Ascending aorta (tissue), 2 donors: ENCODE measurements at places on chromosomes 2 and 18. TPM values are rescaled to one million over a fixed set of nuclear protein-coding genes. Genes with fewer than 3 reads are reported as not detected.

The CYP27C1 gene
- not detected for total RNA-seq

DNA sequence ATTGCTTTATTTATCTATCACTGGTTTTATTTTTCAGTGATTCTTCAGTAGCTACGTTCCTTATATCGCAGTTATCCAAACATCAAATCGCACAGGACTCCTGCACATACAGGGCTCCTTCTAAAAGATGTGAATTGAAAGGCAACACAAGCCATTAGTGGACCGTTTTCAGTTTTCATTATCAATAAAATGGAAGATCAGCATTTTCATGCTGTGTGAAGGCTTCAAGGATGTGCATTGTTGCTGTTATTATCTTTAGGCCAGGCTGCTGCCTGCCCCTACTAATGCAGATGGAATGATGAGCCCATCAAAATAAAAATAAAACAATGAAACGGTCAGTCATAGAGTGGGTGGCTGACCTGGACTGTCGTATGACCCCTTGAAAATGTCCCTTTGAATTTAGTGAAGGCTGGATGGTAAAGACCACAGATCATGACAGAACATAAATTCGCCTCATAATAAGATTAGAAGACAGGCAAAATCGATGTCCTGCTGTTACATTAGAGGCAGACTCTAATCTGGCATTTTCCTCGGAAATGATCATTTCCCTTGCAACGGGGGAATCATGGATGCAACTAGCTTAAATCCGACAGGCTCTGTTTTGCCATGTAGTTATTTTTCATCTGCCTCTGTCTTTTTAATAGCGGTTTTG lies 32.9 kb downstream of the ITGB6 start:
- DNase-seq: no peak

DNA sequence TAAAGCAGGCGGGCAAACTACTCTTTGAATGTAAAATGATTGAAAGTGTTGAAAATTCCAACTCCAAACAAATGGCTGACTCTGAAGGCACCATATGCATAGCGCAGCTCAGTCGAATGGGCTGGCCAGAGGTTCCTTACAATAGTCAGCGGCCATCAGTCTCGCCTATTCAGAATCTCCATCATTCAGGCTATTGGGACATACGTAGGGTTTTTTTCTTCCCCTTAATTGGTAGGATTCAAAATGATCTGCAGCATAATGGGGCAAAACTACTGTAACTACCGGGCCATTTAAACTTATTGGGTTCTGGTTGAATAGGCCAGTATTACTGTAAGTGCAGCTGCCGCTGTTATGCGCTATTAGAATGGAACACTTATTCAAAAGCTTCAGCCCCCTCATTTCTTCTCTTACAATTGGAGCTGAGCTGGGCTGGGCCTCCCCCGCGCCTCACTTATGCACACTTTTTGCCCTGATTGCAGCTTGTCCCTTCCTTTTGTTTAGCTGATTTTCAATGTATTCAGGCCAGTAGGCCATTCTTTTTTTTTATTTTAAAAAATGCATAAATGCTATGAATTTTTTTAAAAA lies 40.4 kb downstream of the SLC9A4 start:
- no peak for DNase-seq

The UBE2F gene
- total RNA-seq: 50.7 TPM

The FN1 gene
- 5,098 TPM for total RNA-seq

The UGT1A7 gene
- not detected for total RNA-seq

DNA sequence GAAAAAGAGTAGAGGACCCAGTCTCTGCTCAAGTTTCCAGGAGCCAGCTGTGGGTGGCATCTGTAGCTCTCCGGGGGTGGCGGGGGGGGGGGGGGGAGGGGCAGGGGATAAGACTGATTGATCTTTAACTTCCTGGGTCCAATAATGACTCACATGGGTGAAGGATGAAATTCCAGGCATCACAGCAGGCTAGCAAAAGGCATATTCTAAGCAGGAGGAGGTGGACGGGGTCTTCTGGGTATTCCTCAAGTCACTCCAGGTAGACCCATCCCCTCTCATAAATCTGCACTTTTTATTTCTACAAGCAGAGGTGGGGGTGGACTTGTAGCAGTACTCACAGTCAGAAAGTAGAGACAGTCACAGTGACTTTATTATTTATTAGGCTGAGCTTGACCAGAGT lies 85.5 kb upstream of the TMEM247 start:
- DNase-seq: no peak
